ENCODE measurements at places on chromosomes 7 and 10. TPM values are rescaled to one million over a fixed set of nuclear protein-coding genes. Genes with fewer than 3 reads are reported as not detected.

DNA sequence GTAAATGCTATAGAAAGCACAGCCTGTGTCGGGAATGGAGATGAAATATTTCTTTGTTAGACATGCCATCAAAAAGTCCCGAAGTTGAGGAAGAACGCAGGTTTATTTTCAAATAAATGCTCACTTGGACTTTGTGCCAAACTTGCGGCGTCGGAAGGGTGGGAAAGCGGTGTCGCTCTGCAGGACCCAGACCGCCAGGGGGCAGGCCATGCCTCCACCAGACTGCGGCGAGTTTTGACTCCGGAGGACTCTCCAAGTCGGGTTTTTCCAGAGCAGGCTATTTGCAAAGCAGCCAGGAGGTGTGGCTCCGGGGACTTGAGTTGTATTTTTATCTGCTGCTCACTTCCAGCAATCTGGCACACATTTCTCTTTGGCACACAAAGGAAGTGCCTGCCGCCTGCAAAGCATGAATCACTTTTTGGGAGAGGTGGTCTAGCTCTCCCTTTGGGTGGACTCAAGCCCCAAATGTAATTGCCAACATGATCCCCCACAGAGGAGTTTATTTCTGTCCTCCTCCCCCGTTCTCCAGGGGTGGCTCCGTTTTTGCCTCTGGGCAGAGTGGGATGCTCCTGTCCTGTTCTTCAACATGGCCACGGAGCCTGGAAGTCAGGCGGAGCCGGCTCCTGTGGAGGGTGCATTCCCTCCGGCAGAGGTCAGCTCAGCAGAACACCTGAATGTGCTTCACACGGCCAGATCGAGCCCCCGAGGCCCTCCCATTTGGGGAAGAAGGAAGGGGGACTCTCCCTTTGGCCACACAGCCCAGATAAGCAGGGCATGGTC lies 82.3 kb upstream of the GPR26 start:
- DNase-seq = peak; percentile 96

GRCh38 chr7:132318352-132319318 lies 257.6 kb downstream of the PLXNA4 start:
- DNase-seq = peak; percentile 96

GRCh38 chr7:27895551-27895950 lies 155.6 kb downstream of the TAX1BP1 start:
- no peak for DNase-seq

- DNase-seq = peak; percentile 76
Observed at GRCh38 chr7:311131-311680, 21.2 kb downstream of the FOXL3 start.

The POLR2J2 gene
- total RNA-seq = 5.2 TPM

The MINDY4 gene
- 18.4 TPM for total RNA-seq

DNA sequence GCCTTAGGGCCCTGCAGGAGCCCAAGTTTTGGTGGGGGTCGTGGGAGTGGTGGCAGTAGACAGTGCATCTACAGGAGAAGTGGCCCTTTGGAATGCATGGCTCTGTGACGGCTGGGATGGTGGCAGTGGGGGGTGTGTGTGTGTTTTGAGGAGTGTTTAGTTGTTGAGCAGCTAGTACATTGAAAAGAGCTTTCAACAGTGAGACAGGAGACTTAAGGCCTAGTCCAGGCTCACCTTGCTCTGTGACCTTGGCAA lies 27.1 kb downstream of the ZNF775 start:
- DNase-seq = no peak

GRCh38 chr10:58740620-58741369 lies 228.1 kb downstream of the BICC1 start:
- peak; percentile 85 for DNase-seq

DNA sequence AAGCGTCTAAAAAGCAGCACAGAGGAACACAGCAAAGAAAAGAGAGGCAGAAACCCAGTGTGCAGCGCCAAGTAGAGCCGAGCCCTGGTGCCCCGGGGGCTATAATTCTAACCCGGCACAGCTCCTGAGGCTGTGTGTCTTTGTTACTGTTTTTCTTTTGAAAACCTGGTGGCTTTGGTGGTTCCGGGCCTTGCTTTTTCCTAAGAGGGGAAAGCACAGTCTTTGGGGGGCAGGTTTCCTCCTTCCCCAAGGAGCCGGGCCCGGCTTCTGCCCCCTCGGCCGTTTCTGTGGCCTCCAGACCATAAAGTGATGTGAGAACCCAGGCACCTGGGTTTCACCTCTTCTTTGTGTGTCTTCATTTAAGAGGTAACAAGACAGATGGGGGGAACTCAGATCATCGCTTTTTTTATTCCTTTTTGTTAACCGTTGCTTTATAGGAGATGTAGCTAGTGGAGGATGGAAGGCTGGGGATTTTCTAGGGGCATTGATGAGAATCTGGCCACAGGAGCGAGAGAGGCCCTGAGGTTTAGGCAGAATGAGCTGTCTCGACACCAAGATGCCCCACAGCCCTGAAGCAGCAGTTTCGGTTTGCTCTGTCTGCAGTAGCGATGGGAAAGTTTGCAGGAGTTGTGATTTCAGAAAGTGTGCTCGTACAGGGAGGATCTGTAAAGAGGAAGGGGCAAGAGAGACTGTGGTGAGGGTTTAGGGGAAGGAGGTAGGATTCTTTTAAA lies 367.8 kb upstream of the GALNT17 start:
- DNase-seq = no peak

DNA sequence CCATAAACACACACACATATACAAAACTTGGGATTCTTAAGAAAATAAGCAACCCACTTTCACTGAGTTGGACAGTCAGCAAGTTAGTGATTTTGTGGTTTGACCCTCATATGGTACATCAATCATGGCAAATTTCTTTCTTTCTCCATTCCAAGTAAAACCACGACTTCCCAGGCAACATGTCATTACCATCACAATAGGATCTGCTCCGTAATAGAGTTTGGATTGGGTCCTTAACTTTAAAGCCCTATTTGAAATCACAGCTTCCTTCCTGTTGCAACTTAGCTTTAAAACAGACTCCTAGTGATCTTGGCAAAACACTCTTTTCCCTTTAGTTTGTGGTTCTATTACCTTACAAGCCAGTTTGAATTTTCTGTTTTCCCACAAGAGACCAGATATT lies 483.6 kb downstream of the INHBA start:
- DNase-seq = no peak

The NKX2-3 gene
- total RNA-seq = not detected

GRCh38 chr10:71001470-71001869 lies 113.1 kb upstream of the PCBD1 start:
- DNase-seq = peak; percentile 6
